ENCODE measurements at places on chromosomes 1 and 21.

DNA sequence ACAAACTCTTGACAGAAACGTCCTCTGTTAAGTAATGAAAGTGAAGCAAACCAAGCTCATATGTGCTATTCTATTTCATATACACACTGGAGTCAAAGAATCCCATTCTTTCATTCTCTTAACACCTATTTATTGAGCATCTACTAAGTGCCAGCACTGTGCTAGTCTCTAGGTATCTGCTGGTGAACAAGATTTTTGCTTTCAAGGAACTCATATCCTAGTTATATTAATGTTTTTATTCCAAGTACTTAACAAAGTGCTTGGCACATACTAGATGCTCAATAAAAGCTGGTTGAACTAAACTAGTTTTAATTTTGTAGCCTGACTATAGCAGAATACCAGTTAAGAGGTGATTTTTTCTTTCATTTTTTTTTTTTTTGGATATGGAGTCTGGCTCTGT, 3.6 kb upstream of the RNF2 start:
- H3K27ac ChIP-seq: no peak overlapping the region
- no peak for DNase-seq
- H3K4me1 ChIP-seq: peaks cover 13% of the 10 kb centered on the region
- H3K4me3 ChIP-seq: no peak overlapping the region

DNA sequence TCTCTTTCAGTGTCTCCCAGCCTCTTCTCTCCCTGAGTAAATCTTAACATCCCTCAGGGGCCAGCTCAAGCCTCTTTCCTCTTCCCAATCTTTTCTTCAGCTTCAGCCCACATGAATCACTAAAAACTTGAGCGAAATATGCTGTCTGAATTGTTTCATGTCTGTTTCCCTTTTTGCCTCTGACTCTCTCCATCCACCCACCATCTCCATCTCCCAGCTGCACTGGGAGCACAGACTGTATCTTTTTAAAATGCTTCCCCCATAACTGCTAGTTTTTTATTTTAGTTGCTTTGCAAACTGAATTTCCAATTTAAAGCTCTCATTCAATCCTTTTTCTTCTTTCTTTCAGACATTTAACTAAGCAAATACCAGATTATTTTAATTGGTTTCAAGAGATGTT, 3.0 kb upstream of the AHCTF1 start:
- no peaks in the 10 kb centered on the region for H3K27me3 ChIP-seq
- H3K27ac ChIP-seq: no peak overlapping the region
- H3K4me3 ChIP-seq: no peak overlapping the region
- peaks cover 15% of the 10 kb centered on the region for H3K4me1 ChIP-seq
- H3K36me3 ChIP-seq: peaks cover 10% of the 10 kb centered on the region

GRCh38 chr1:172578586-172578985, 45.6 kb downstream of the SUCO start:
- DNase-seq: no peak
- H3K27ac ChIP-seq: no peak overlapping the region
- H3K36me3 ChIP-seq: peaks cover 45% of the 10 kb centered on the region
- H3K27me3 ChIP-seq: no peaks in the 10 kb centered on the region

DNA sequence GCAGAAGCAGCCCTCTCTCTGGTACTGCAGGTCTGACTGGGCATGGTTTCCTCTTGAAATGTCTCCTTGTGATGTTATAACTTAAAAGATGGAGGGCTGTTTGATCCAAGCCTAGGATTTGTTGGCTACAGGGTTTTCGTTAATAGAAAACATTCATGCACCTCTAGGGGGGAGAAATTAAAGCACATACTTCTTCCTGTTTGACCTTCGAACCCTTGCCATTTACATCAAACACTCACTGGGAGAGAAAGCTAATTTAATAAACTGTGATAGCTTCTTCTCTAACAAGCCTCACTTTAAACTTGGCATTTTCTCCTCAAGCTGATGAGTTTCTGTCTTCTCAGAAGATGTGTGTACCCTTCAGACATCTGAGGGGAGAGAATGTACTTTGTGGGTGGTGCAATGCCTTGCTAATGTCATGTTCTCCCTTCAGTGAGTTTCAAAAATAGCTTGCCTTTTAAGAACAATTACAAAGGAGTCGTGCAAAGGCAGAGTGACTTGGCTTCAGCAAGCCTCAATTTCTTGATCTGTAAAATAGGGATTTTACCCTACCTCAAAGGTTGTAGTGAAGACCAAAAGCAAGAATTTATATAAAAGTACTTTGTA, 20.4 kb downstream of the CACHD1 start:
- H3K36me3 ChIP-seq: no peaks in the 10 kb centered on the region
- no peak overlapping the region for H3K4me3 ChIP-seq
- H3K27me3 ChIP-seq: no peaks in the 10 kb centered on the region
- H3K4me1 ChIP-seq: peaks cover 10% of the 10 kb centered on the region
- DNase-seq: no peak

GRCh38 chr1:188166654-188167053, 1337.9 kb downstream of the PLA2G4A start:
- no peak for DNase-seq
- H3K27me3 ChIP-seq: no peaks in the 10 kb centered on the region
- no peaks in the 10 kb centered on the region for H3K36me3 ChIP-seq

- H3K27ac ChIP-seq: no peak overlapping the region
- peaks cover 75% of the 10 kb centered on the region for H3K36me3 ChIP-seq
- peaks cover 46% of the 10 kb centered on the region for H3K4me1 ChIP-seq
- DNase-seq: no peak
- H3K4me3 ChIP-seq: no peak overlapping the region
Observed at GRCh38 chr21:42431196-42431595, 27.5 kb downstream of the UBASH3A start.

GRCh38 chr1:177355575-177355974, 184.8 kb downstream of the BRINP2 start:
- H3K4me1 ChIP-seq: no peaks in the 10 kb centered on the region
- no peak for DNase-seq
- no peaks in the 10 kb centered on the region for H3K27me3 ChIP-seq
- H3K36me3 ChIP-seq: no peaks in the 10 kb centered on the region

GRCh38 chr1:224542783-224543440, 73.2 kb upstream of the CNIH3 start:
- H3K4me3 ChIP-seq: no peak overlapping the region
- peak overlapping the region; percentile 33 for H3K27ac ChIP-seq
- H3K36me3 ChIP-seq: no peaks in the 10 kb centered on the region
- DNase-seq: peak; percentile 19
- H3K27me3 ChIP-seq: peaks cover 4% of the 10 kb centered on the region
- H3K4me1 ChIP-seq: peaks cover 22% of the 10 kb centered on the region

DNA sequence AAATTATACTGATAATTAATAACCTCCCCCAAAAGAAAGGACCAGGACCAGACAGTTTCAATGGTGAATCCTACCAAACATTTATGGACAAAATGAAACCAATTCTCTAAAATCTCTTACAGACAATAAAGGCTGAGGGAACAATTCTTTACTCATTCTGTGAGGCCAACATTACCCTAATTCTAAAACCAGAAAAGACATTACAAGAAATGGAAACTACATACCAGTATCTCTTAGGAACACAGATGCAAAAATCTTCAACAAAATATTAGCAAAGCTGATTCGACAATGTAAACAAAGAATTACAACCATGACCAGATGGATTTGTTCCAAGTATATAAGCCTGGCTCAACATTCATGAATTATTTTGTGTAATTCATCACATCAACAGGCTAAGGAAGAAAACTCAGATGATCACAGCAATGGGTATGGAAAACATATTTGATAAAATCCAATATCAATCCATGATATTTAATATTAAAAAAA, 8.6 kb downstream of the TMED5 start:
- H3K27ac ChIP-seq: peak overlapping the region; percentile 59
- H3K27me3 ChIP-seq: no peaks in the 10 kb centered on the region
- H3K36me3 ChIP-seq: peaks cover 50% of the 10 kb centered on the region
- peaks cover 54% of the 10 kb centered on the region for H3K4me1 ChIP-seq
- peak overlapping the region; percentile 74 for H3K4me3 ChIP-seq
- no peak for DNase-seq

- no peak for DNase-seq
- peaks cover 1% of the 10 kb centered on the region for H3K4me1 ChIP-seq
- peaks cover 2% of the 10 kb centered on the region for H3K27me3 ChIP-seq
Observed at GRCh38 chr1:193581341-193581740, 394.9 kb upstream of the B3GALT2 start.

DNA sequence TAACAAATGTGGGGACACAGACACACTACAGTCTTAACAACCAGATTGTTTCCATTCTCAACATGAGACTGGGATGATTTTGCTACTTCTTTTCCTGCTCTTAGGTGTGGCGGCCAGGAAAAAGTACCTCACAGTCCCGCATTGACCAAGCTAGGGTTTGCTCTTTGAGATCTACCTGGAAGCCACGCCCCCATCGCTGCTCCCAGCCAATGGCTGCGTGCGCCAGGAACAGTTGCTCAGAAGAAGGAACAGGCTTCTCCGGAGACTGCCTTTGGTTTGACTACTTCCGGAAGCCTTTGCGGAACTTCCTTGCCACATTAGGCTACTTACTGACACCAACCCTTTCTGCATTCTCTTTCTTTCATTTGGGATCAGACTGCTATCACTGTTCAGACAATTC, 44.2 kb upstream of the PLD5 start:
- no peak overlapping the region for H3K4me3 ChIP-seq
- H3K27ac ChIP-seq: no peak overlapping the region
- no peak for DNase-seq
- no peaks in the 10 kb centered on the region for H3K4me1 ChIP-seq
- H3K27me3 ChIP-seq: no peaks in the 10 kb centered on the region
- H3K36me3 ChIP-seq: no peaks in the 10 kb centered on the region

GRCh38 chr1:44594871-44595735, 79.2 kb downstream of the TMEM53 start:
- DNase-seq: peak; percentile 89
- H3K27ac ChIP-seq: no peak overlapping the region

- H3K4me1 ChIP-seq: peaks cover 81% of the 10 kb centered on the region
- peak; percentile 72 for DNase-seq
- peak overlapping the region; percentile 57 for H3K4me3 ChIP-seq
- H3K27ac ChIP-seq: peak overlapping the region; percentile 91
Observed at GRCh38 chr1:10510520-10511493, 36.1 kb downstream of the PEX14 start.

- no peak for DNase-seq
- no peaks in the 10 kb centered on the region for H3K4me1 ChIP-seq
- no peak overlapping the region for H3K27ac ChIP-seq
- no peaks in the 10 kb centered on the region for H3K36me3 ChIP-seq
- H3K27me3 ChIP-seq: no peaks in the 10 kb centered on the region
Observed at GRCh38 chr21:46217511-46218196, 10.9 kb downstream of the LSS start.

- H3K27ac ChIP-seq: no peak overlapping the region
- H3K36me3 ChIP-seq: no peaks in the 10 kb centered on the region
- H3K4me1 ChIP-seq: peaks cover 34% of the 10 kb centered on the region
- no peak overlapping the region for H3K4me3 ChIP-seq
- peaks cover 47% of the 10 kb centered on the region for H3K27me3 ChIP-seq
Observed at GRCh38 chr1:46134660-46135331, 2.4 kb upstream of the PIK3R3 start.

DNA sequence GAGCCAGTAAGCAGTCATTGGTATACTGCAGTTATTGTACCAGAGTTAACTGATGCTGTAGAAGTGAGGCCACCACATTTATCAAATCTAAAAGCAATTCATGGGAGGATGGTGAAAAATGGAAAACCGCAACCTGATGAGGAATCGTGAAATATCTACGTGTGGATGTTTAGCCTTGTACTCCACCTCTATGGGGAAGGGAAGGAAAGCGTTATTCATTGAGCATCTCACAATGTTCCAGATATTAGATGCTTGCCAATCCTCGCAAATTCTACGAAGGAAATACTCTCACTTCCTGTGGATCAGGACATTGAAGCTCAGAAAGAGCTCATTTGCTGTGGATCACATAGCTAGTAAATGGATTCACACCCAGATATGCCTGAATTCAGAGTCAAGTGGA, 77.3 kb downstream of the LRRC8D start:
- no peak for DNase-seq
- H3K36me3 ChIP-seq: peaks cover 17% of the 10 kb centered on the region
- H3K4me3 ChIP-seq: no peak overlapping the region

DNA sequence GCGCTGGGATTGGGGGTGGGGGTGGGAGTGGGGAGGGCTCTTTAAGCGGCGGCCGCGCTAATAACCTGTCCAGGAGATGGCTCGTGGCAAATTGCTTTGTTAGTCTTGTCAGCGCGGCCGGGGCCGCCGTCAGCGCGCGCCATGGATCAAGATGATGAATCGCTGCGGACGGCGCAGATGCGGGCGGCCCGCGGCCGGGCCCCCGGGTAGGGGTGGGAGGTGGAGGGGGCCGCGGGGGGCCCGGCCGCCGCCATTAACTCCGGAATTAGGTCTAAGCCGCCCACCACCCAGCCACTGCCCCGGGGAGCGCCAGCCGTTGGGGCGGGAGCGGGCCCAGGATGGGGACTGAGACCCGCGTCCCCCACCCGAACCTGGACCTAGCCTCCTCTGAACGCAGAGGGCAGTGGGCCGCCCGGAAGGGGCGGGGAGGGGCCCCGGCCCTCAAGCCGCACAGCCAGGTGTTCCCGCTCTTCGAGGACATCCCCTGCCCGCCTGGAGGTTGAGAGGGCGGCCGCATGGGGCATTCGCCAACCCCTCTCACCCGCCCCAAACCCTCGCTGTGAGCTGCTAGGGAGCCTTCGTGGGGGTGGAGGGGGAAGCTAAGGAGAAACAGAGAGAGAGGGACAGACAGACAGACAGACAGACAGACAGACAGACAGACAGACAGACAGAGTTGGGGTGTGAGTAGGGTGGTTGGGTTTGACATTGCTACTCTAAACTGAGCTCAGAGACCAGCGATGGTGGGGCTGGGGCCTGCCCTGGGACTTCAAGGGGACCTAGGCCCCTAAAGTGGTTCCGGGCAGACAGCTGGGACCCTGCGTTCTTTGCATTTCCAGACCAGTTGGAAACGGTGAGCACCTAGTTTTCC, 3.8 kb upstream of the DMBX1 start:
- no peak overlapping the region for H3K4me3 ChIP-seq
- no peak overlapping the region for H3K27ac ChIP-seq
- H3K4me1 ChIP-seq: peaks cover 18% of the 10 kb centered on the region
- DNase-seq: no peak
- H3K27me3 ChIP-seq: peaks cover 70% of the 10 kb centered on the region

DNA sequence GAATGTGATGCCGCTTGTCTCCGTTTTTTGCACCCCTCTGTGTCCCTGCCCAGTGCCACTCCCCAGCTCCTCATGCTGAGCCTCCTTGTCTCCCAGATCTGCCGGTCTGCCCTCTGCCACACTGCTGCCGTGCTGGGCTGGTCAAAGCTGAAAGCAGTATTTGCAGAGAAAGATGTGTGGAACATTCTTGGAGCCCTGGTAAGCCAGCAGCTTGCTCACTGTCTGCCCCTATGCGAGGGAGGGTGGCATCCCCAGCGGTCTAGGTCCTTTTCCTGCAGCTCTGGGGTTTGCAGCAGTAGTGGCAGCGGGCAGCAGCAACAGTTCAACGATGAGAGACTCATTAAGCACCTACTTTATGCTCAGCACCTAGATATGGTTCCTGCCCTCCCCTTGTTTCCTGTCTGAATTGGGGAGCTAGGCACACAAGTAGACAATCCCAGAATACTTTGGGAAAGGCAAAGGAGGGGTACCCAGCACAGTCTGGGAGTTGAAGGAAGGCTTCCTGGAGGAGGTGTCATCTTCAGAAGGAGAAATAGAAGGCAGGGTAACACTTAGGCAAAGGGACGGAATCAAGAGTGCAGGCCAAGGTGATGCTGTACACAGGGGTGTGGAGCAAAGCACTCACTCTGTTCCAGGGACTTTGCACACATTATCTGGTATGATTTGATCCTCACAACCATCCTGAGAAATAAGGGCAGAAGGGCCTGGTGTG, 63.1 kb downstream of the KIF21B start:
- H3K4me1 ChIP-seq: no peaks in the 10 kb centered on the region
- no peak overlapping the region for H3K27ac ChIP-seq
- no peaks in the 10 kb centered on the region for H3K36me3 ChIP-seq
- no peak for DNase-seq
- H3K4me3 ChIP-seq: no peak overlapping the region
- peaks cover 3% of the 10 kb centered on the region for H3K27me3 ChIP-seq
